ENCODE measurements at places on chromosomes 7 and 10. TPM values are rescaled to one million over a fixed set of nuclear protein-coding genes. Genes with fewer than 3 reads are reported as not detected.

- DNase-seq = no peak
Observed at GRCh38 chr10:4813023-4813422, 13.0 kb upstream of the AKR1E2 start.

- DNase-seq = no peak
Observed at GRCh38 chr10:74047304-74047703, 49.4 kb downstream of the VCL start.

ADRB1 gene
- polyA plus RNA-seq = 3.2 TPM

DNA sequence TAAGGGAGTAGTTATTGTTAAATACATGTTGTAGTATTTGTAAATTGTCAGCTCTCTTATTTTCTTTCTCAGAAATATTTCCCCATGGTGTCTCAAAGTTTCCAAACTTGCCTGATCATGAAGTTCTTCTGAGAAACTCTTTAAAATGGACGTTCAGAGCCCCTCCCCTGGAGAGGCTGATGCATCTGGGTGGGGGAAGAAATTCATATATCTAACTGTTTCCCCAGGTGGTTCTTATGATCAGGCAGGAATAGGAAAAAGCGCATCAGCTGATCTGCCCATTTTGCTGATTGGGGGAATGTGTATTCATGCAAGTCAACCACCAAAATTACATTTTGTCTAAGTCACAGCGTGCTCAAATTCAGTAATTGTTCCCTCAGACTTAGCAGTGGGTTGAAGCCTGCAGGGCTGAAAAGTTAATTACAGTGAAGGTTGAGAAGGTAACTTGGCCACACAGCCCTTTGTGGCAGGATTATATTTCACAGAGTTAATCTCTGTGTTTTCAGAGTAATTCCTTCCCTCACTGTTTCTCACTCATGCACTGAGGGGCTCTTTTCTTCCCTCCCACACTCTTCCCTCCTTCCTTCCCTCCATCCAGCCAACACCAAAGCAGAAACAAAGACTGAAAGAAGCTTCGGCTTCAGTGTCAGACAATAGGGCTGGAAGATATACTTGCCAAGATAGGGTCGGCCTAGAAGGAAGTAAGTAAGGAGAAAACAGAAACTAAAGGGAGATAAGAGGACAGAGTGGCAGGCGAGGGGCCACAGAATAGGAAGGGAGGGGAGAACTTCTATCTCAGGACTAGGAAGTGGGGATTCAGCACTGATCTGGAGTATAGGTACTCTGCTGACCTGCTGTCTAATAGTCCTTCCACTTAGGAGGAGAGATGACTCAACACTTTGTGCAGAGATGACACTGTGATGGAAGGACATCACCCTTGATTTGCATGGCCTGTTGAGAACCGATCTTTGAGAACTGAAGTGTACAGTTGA lies 50.5 kb upstream of the STARD3NL start:
- no peak for DNase-seq

STEAP2 gene
- polyA plus RNA-seq = 5.0 TPM

All from right lung (tissue), 10 donors.